ENCODE measurements at places on chromosomes 16 and 17.

- DNase-seq, result no peak
Observed at GRCh38 chr16:285146-286055, 2.4 kb downstream of the PDIA2 start.

GRCh38 chr16:88991813-88992350 is 14.9 kb upstream of the CBFA2T3 start:
- DNase-seq, result no peak

- DNase-seq, result no peak
Observed at GRCh38 chr16:67277999-67278772, 1.1 kb upstream of the PLEKHG4 start.

DNA sequence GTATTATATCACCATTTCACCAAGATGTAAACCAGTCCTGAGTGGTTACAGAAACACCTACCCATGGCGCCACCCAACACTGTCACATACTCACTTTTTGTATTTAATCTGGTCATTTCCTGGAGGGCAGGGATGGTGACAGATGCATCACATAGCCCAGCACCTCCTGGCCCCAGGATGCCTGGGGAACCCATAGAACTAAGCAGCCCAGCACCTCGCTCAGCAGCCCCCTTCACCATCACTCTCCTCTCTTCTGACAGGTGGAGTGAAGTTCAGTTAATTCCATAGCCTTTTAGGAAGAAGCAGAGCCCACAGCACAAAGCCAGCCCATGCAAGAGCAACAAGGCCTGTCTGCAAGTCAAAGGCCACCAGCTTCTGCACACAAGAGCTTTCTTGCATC is 27.5 kb downstream of the MYLK3 start:
- DNase-seq, result no peak

DNA sequence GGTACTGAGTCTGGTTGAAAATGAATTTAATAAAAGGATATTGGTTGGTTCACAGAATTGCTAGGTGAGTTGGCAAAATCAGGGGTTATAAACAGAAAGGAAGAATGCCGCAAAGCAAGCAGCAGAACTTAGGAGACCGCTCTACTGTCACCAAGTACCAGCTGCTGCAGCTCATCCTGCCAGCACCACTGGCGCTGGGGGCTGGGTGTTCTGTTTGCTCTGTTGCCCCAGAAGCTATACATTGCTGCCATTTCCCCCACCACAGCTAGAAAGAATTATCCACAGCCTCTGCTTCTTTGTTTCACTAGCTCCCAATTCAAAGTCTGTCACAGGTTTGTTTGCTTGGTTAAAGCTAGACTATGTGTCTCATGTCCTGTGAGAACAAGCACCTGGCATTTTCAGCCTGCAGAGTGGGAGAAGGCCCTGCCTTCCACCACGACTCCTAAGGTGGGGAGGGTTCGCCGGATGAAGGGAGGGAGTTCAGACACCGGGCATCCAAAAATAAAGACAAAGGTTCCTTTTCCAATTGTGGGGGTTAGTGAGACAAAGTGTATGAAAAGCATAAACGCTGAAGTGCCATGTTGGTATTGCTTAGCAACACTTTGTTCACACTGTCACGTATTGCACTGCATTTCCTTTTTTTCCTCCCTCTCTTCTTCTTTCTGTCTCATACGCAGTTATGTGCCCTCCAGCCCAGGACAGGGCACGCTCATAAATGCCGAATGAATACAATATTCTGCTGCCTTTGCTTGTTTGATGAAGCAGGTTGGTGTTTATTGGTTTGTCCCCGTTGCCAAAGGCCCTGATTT is 9.6 kb upstream of the CPD start:
- no peak for DNase-seq

- no peak for DNase-seq
Observed at GRCh38 chr17:65851965-65852736, 290.7 kb upstream of the AXIN2 start.

GRCh38 chr17:56690441-56691291 is 97.2 kb downstream of the NOG start:
- no peak for DNase-seq

- DNase-seq, result no peak
Observed at GRCh38 chr16:15970202-15970601, 20.8 kb downstream of the ABCC1 start.

GRCh38 chr16:54657058-54657708 is 273.5 kb upstream of the IRX5 start:
- no peak for DNase-seq

- DNase-seq, result no peak
Observed at GRCh38 chr17:65551267-65552040, 10.0 kb downstream of the AXIN2 start.

- DNase-seq, result no peak
Observed at GRCh38 chr17:40108970-40109824, 8.8 kb upstream of the NR1D1 start.

DNA sequence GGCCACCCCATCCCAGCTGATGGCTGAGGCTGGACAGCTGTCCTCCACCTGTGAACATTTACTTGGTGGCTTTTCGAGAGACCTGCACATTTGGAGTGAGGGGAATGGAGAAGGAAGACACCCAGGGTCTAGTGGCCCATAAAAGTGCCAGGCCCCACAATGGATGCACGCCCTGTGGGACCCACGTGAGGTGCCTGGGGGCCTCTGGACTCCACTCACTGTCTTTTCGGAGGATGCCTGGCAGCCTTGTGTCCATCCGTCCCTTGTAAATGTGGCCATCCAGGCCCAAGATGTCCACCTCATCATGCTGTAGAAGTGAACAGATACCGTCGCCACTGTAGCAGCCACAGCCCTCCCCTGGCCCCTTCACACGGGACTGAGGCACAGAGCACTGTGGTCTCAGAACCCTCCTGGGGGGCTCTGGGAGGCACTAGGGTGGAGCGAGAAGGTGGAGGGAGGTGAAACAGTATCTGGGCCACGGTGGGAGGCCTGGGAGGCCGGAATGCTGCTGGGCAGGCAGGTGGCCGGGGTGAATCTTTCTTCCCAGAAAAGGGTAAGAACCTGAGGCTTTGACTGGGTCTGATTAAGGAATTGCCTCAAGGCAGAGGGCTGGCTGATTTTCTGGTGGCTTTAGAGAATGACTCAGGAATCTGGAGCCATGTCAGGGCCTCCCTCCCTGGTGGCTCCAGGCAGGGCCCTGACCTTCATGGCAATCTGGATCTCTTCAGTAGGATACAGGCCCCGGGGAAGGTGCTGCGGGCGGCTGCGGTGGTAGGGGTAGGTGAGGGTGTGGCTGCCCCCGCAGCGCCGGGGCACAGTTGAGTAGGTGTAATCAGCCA is 11.5 kb downstream of the UBALD2 start:
- no peak for DNase-seq

DNA sequence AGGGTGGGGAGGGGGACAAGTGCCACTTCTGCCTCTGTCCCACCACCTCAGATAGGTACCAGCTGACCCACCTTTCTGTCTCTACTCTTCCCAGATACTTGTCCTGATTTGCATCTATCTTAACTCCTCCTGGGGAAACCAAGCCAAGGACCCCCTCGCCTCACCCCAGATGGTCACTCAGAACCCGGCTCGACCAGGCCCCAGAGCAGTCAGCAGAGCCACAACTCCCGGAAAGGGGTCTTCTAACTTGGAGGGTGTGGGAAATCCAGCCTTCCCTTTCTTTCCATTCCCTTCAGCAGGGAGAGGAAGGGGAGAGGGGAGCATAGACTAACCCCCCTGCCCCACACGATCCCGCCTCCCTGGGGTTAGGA is 1.9 kb downstream of the CAVIN1 start:
- DNase-seq, result no peak

DNA sequence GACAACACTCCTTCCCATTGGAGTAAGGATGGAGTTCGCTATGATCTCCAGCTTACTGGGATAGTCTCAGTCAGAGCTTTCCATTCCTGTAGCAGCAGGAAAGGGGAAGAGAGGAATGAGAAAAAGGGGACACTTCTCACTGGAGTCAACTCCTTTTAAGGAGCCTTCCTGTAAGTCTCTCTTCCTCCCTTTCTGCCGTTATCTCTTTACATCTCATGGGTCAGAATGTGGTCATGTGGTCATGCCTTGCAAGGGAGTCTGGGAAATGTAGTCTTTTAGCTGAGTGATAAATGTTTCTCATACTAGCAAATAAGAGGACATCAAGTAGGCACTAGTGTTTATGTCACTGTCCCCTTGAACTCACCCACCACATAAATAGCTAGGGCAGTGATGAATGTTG is 227.3 kb downstream of the HAPSTR1 start:
- DNase-seq, result no peak

DNA sequence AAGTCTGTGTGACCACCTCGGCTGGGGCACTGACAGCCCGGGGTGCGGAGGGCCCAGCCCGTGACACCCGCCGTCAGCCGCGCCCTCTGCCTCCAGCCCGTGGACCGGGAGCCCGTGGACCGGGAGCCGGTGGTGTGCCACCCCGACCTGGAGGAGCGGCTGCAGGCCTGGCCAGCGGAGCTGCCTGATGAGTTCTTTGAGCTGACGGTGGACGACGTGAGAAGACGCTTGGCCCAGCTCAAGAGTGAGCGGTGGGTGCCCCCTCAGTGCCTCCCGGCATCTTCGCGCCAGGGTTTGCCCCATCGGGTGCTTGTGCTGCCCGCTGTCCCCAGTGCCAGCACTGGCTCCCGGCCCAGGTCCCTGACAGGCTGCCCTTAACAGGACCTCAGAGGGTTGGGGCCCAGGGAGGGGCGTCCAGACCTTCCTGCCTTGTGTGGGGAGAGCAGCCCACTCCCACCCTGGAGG is 13.7 kb downstream of the CENPX start:
- DNase-seq, result no peak

DNA sequence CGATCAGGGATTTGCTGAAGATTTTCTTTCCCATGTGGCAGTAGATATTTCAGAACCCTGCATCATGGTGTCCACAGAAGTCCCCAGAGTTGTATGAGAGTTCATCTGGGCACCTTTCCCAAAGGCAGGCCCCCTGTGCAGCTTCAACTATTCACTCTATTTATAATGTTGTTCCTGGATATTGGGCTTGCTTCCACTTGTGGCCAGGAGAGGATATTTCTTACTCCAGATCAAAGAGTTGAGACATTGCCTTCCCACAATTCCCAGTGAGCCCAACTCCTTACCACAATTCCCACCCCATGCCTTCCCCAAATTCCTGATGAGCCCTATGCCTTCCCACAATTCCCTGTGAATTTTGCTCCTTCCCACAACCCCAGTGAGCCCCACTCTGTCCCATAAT is 206.9 kb downstream of the WWOX start:
- DNase-seq, result no peak

GRCh38 chr17:7292194-7292593 is 2.2 kb downstream of the YBX2 start:
- DNase-seq, result no peak

GRCh38 chr17:17440010-17440843 is 36.6 kb upstream of the MED9 start:
- DNase-seq, result peak; percentile 38

GRCh38 chr17:48137656-48138055 is 30.1 kb downstream of the SNX11 start:
- DNase-seq, result no peak

DNA sequence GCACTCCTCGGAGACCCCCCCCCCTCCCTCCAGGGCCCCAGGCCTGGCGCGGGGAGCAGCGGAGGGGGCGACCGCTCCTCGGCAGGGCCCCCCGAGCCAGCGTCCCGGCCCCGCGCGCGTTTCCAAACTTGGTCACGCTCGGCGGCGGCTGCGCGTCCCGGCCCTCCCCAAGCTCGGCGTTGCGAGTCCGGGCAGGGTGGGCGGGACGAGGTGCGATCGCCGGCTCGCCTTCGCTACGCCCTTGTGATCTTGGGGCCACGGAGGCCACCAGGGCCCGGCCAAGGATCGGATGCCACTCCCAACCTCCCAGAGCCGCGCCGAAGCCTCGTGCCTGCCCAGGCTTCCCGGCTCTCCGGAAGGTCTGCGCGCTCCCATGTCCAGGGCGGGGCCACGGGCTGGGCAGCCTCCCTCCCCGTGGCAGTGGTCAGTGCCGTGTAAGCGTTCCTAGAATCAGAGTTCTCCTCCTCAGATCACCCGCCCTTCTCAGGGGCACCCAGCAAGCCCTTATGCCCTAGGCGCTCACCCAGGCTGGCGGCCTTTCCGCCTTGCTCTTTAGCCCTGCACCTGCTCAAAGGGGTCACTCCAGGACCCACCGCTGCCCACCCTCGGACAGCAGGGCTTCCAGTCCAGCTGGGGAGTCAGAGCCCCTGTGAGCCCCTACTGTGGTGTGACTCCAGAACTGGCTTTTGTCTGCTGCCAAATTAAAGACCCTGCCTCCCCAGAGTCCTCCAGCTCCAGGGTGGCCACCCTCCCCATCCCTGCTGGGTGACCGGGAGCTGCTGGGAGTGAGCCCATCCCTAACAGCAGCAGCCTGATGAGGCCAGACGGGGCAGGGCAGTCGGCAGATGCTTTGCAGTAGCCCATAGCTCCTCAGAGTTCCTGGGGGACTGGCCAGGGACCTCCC is 12.2 kb upstream of the MRPS23 start:
- no peak for DNase-seq

GRCh38 chr16:30070490-30070889 is 4.9 kb downstream of the ALDOA start:
- no peak for DNase-seq

GRCh38 chr16:55125818-55126385 is 195.2 kb downstream of the IRX5 start:
- DNase-seq, result no peak

DNA sequence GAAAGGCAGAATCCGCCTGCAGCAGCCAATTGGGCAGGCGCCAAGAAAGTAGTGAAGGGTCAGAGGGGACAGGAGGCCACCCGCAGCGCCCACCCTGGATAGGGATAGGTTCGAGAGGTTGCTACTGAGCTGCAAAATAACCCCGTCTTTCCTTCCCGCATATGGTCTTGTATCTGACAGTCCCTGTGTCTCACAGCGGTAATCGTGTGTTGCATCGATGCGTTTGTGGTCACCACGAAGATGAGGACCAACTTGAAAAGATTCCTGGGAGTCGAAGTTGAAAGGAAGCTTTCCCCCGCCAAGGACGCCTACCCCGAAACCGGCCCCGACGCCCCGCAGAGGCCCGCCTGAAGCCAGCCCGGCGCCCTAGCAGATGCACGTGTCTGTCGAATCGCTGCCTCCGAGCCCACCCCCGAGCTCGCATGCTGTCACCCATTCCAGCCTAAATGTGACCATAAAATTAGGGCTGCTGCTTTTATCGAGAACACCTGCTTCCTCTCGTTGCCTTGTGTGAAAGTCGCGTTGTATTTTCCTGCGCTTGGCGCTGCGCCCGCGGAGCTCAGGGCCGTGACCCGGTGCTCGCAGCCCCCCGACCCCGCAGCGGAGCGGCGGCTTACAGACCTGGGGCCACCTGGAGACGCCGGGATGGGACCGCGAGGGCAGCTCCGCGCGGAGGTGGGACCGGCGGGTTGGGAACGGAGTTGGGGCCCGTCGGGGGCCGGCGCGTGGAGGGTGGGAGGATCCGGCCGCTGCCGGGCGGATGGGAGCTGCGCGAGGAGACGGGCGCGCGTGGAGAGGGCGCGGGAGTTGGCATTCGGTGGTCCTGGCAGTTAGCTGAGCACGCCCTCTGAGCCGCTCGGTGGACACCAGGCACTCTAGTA is at the start of gene CMTM2:
CMTM2 (plus strand) TSS at position 813 of the 881 bp plus-strand sequence. CDS start 145 bp downstream, outside the sequence.
- no peak for DNase-seq
